Activated CD8-positive, alpha-beta T cell treated with anti-CD3 and anti-CD28 coated beads, Interleukin-2, amount 10 ng/mL, durations not matched to agents 7 days and 5 days (primary cell): ENCODE measurements at places on chromosomes 5 and 9.
A peak's percentile ranks its signal among the peaks of the same experiment; 100 is the strongest.

- no peak for DNase-seq
These were observed 20.2 kb upstream of the MTAP start for GRCh38 chr9:21782205-21782604.

GRCh38 chr5:144331361-144331760, 160.7 kb downstream of the KCTD16 start:
- no peak for DNase-seq

DNA sequence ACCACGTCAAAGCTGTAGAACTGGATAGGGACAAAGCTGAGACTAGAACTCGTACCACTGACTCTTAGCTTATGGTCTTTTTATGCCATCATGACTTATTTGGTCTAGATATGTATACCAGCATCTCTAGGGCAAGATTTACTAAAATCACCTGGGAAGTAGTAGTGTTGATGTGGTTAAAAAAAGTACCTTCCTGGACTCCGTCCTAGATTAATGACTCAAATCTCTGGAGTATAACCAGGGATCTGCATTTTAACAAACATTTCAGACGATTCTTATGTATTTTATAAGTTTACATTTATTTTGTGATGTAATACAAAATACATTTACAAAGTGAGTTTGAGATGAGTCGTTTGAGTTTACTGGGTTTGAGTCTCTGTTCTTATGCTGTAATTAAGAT, 68.7 kb downstream of the ARHGAP26 start:
- DNase-seq, result no peak

DNA sequence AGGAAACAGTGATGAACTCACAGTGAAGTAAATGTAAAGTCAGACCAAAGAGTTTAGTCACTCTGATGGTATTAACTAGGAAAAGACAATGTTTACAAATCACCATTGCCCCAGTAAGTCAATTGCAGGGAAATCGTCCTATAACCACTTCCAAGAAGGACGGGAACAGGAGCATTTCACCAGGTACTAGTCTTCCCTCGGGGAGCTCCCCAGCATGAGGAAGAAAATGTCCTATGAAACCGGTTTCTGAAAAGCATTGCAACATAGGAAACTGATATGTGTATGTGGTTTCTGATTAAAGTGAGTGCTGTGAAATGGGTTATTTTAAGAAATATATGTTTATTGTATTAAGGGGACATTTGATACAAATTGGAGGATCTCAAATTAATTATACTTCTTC, 626.7 kb upstream of the ADAMTS16 start:
- DNase-seq, result no peak

GRCh38 chr9:114056527-114056926, 21.6 kb downstream of the AMBP start:
- DNase-seq, result no peak

- DNase-seq, result no peak
These were observed 4.7 kb downstream of the ZFAND5 start for GRCh38 chr9:72360324-72360723.

- peak; percentile 54 for DNase-seq
These were observed at the start of gene KLHL3 for GRCh38 chr5:137735555-137736284. Gene KLHL3 (minus strand): TSS chr5:137736089. CDS start chr5:137735646, 443 bp downstream.

DNA sequence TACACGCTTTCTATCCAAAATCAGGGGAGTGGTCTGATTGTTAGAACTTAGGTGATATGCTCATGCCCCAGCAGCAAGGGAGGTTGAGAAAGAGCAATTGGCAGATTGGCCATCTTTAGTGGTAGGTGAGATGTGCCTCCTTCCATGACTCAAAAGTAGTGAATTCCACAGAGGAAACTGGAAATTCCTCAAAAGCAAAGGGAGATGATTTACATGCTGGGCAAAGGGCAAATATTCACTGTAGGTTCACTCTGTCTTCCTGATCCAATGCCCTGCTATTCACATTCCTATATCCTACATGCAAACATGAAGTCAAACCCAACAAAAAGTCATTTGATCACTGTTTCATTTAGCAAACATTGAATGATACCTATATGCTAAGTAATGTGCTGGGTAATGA, 130.1 kb upstream of the ZNF608 start:
- DNase-seq, result no peak

- DNase-seq, result no peak
These were observed 40.3 kb downstream of the NR6A1 start for GRCh38 chr9:124730772-124731171.

DNA sequence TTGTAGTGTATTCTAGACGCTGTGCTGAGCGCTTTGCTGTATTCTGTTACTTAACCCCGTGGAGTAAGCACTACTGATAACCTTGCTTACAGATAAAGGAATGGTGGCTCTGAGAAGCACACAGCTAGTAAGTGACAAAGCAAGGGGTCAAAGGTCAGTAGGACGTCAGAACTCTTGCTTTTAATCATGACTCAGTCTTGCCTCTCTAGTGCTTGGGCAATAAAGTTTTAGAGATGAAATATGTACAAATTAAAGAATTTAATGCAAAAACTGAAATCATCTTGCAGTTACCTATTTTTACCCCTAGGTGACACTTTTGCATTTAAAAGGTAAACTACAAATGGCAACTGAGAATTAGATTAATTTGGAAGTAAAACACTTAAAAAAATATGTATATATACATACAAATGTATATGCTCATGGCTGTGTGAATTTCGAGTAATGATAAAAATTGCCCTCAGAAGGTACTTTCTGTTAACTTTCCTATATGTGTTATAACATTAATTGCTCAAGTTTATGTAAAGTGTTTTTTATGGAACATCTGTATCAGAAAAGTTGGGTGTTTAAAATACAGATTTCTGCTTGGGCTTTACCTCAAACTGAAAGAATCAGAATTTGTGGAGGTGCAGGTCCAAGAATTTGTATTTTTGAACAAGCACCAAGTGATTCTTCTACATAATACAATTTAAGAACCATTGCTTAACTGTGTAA, 175.1 kb upstream of the DAB2 start:
- DNase-seq, result no peak

DNA sequence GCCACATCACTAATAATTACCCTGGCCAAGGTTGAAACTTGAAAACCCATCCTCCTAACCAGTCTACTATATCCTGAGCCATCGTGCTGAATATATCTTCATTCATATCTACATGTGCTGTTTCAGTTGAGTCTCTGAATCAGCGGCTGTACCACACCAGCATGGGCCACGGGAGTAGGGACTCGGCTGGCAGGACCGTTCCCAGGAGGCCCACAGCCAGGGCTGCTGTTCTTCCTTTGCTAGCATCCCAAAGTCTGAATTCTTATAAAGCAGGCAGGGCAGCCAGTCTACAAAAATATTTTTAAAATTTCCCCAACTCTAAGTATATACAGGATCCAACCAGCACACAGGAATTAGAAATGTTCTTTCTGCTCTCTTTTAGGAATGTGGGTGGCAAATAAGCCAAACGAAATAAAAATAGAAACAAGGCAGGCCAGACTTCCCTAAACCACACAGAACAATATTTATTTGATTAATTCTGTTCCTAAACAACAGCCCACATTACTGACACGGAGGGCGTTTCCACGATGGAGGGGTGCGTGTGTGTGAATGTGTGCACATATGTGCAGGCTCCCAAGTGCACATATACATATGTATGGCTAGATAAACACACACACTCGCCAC, 42.8 kb upstream of the EQTN start:
- no peak for DNase-seq

- no peak for DNase-seq
These were observed 59.3 kb downstream of the KCNT1 start for GRCh38 chr9:135761150-135761844.
